CD4-positive, alpha-beta T cell treated with Interleukin-6 at 100 ng/mL for 8 hours (primary cell): ENCODE measurements at places on chromosomes 4 and X.

- peak; percentile 75 for DNase-seq
These were observed 30.7 kb downstream of the MSN start for GRCh38 chrX:65697915-65698796.

DNA sequence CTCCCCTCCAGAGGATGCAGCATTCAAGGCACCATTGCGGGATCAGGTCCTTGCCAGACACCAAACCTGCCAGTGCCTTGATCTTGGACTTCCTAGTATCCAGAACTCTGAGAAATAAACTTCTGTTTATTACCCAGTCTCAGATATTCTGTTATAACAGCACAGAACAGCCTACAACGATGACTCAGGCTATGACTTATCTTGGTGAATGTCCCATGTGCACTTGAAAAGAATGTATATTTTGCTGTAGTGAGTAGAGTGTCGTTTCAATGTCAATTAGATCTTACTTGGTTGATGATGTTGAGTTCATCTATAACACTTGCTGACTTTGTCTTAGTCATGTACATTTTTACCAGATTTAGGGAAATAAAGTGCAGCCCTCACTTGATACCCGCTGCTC lies 34.5 kb upstream of the PGRMC1 start:
- DNase-seq = no peak

GRCh38 chrX:23749576-23749975 lies 6.5 kb upstream of the ACOT9 start:
- DNase-seq = no peak

GRCh38 chr4:68372588-68372987 lies 22.7 kb upstream of the YTHDC1 start:
- no peak for DNase-seq

DNA sequence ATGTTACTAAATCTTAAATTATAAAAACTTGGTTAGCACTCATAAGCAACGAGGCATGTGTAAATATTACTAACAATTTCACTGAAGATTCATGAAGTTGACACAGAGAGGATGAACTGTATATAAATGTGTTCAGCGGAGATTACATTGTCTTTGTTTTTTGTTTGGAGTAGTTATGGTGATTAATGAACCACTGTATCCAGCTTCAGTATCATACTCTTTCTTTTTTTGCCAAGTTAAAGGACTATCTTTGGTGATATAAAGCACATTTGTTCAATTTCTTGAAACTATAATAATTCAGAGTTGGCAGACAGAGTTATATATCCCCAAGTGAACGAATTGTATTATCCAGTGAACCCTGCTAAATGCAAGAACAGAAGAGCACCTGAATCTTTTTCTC lies 497.6 kb downstream of the CCSER1 start:
- no peak for DNase-seq

DNA sequence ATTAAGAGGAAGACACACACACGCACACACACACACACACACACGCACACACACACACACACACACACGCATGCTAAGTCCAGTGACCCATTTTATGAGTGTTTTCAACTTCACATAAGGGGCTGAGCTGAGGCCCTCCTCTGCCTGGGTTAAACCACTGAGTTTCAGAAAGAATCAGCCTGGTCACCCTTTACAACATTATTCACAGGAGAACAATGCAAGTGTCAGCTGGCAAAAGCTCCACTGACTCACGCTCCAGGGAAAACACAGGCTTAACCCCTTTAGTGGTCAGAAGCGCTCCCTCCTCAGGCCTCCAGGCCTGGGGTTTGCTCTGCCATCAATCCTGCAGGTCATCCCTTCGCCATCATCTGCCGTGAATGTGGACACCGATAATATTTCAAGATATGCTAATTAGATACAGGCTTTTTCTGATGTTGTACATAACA lies 46.9 kb downstream of the ACOX3 start:
- DNase-seq = no peak

- peak; percentile 25 for DNase-seq
These were observed 15.7 kb downstream of the FHL1 start for GRCh38 chrX:136162827-136163570.

DNA sequence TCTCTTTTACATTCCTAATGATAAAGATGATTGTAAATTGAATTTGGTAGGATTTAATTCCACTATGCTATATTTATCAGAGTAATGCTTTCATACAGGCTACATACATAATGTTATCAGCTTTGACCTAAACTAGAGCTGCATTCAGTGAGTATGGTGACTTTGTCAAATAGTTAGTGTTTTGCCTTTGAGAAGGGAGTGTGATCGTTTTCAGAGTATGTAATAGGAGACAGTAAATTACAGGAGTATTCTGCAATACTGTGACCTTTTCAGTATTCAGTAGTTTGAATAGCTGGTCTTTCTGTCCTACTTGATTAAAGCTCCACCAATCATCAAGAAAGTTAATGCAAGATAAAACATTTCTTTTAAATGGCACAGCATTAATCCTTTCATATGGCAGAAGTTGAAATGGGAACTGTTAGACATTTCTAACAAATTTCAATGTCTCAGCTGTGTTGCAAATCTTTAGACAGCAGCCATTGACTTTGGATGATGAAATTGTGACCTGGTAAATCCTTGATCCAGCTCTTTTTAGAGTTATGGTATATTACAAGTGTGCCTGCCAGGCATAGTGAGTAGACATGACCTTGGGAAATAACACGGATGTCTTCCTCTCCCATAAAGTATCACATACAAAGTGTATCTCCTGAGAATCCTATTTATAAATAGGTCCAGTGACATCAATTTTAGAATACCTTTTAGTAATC lies 455.3 kb downstream of the KCTD8 start:
- no peak for DNase-seq

DNA sequence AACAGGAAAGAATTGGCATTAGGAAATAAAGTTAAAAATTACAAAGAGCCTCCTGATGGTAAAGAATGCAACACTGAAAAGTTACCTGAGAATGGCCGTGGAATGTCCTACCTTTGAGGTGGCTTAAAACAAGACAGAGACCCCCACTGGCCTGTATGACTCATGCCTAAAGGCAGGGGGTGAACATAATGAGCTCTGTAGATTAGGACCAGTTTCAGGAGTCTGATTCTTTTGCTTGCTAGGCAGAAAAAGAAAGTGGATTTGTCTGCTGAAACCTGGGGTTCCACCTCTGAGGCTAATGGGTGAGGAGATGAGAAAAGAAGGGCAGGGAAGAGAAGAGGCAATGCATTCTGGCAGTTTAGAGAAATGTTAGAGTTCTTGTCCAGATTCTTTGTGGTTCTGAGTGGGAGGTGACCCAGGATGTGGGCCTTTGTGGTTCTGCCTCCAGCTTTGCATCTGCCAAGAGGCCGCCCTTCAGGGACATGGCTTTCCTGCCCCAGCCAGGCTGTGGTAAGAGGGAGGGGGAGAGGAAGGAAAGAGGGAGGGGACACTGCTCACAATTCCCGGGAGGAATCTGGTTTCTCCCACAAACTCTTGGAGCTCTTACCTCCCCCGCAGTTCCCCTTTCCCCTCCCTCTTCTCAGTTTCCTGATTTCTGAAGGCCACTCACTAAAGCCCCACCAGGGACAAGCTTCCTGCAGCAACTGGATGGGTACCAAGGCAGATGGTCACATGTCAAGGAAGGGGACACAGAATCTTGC lies 109.6 kb downstream of the EFNB1 start:
- no peak for DNase-seq

- DNase-seq = no peak
These were observed 31.7 kb upstream of the METAP1 start for GRCh38 chr4:98963538-98964433.

DNA sequence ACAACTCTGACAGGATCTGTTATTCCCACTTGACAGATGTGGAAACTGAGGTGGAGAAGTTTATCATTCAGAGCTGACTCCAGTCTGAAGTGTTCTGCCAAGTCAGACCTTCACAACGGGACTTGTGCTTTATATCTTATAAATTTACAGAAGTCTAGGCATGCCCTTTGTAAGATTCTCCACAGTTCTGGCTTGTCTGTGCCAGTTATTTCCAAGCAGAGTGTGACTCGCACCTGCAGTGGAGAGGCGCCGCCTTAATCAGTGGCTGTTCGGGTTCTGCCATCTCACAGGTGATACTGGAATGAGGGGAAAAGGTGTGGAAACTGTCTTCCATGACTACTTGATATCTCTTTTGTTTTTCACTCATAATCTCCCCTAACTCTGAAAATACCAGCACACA lies 63.2 kb downstream of the CPEB2 start:
- no peak for DNase-seq

DNA sequence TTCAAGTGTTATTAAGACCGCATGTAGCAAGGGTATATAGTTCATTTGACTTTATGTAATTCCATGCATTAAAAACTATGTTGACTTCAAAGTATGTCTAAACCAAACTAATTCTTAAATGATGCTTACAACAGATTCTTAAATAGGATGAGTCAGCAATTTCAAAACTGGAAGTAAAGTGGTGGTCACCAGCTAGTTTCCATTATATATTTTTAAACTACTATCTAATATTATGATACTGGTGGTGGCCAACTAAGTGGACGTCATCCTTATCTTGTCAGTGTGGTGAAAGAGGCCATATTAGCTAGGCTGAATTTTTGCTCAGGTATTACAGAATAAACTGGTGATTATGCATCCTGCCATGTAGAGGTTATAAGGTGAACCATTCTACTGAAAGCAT lies 1.2 kb downstream of the IL15 start:
- no peak for DNase-seq

GRCh38 chrX:21816136-21816535 lies 23.3 kb upstream of the MBTPS2 start:
- no peak for DNase-seq

GRCh38 chr4:74873545-74874301 lies 59.2 kb upstream of the PARM1 start:
- DNase-seq = no peak

DNA sequence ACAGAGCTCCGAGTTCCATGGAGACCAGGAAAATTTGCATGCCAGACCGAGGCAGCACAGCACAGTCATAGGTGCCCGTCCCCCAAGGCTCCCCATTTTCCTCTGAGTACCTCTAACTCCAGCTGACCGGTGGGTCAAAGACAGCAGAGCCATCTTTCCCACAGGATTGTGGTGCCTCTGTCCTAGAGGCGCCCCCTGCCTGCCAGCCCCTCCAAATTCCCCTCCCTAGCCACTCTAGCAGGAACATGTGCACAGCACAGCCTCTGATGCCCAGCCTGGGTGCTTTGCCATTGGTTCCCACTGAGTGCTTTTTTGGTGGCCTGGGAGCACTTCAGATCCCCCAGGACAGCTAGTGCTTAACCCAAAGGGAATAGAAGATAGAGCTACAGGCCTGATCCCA lies 368.5 kb upstream of the PABPC5 start:
- DNase-seq = no peak

DNA sequence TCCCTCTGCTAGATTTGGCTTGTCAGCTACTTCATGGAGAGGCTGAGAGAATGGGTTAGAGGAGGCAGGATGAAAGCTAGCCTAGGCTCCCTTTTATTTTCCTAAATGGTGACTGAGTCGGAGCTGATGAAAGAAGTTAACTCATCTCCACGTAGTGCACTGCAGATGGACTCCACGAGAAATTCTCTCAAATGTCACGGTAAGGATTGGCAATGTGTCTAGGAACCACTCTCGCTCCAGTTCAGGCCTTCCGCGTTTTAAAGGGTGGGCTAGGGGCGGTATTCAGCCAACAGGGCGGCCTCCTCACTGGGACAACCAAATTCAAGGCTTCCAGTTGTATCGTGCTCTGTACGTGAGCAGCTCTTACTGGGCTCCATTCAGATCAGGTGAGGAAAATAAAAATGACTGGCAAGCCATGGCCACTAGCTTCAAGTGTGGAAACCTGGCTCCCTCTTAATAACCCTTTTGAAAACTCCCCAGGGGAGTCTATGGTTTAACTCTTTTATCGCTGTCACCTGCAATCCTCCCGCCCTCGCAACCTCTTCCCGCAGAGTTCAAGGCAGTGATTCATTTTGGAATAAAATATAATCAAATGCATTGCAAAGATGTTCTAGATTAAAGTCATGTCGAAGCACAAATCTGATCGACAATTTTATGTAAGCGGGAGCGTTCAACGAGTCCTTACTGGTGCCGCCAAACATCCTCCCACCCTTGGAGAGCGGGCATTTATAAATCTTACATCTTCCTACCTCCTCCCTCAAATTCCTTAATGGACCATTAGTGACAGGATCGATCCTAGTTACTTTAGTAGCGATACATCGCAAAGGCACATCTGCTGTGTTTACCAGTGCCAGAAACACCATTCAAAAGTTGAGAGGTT lies 1.2 kb downstream of the SPOCK3 start:
- no peak for DNase-seq

DNA sequence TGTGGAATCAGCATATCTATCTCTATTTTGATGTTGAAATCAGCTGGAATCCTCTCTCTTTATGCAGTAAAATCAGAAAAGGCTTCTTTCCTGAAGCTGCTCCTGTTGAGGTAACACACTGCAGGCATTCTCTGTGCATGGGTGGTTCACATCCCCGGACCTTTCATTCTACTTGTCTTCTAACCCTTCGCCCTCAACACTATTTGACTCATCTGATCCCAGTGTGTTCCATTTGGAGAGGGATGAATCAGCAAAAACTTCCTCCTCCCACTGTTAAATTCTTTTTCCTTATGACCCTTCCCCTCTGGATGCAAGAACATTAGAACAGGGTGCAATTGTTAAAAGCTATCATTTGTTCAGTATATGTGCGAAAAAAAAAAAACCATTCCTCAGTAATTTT lies 67.4 kb downstream of the RNF150 start:
- no peak for DNase-seq
